ENCODE measurements at places on chromosomes 11 and 22.

GRCh38 chr11:114264381-114264780 is 31.8 kb upstream of the NNMT start:
- DNase-seq = no peak

GRCh38 chr11:40998920-40999319 is 460.5 kb downstream of the LRRC4C start:
- no peak for DNase-seq

GRCh38 chr22:17724241-17724640 is 50.0 kb downstream of the BID start:
- DNase-seq = no peak

DNA sequence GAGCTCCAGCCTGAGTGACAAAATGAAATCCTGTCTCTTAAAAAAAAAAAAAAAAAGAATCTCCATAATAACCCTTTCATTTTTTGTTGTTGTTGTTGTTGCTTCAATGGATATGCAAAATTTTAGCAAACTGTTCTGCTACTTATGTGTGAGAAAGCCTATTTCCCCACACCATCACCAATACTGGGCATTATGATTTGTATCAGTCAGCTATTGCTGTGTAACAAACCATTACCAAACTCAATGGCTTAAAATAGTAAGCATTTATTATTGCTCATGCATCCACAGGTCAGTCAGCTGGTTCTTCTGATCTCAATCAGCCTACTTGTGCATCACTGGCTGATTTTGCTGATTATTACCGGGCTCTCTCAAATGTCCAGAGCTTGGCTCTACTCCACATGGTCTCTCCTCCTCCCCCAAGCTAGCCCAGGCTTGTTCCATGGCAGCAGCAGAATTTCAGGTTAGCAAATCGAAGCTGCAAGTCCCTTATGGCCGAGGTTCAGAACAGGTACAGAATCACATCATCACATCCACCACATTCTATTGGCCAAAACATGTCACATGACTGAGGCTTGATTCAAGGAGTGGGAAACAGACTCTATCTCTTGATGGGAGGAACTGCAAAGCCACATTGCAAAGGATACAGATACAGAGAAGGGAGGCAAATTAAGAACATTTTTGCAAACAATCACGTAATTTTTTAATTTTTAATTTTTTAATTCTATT is 135.1 kb downstream of the MN1 start:
- no peak for DNase-seq

DNA sequence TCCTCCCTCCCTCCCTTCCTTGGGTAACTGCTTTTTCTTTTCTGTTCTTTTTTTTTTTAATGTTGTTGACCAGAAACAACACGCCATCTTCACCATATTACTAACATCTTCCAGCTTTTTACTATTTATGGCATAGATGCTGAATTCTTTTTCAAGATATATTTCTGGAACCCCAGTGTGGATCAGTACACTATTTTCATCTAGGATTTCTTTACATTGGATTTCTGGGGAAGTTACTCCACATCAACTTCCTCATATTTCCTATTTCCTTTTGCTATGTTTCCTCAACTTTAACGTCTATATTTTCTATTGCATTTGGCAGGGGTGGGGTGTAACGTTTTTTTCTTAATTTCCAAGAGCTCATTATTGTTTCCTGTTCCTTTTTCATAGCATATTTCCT is 7.0 kb downstream of the PGM2L1 start:
- no peak for DNase-seq

DNA sequence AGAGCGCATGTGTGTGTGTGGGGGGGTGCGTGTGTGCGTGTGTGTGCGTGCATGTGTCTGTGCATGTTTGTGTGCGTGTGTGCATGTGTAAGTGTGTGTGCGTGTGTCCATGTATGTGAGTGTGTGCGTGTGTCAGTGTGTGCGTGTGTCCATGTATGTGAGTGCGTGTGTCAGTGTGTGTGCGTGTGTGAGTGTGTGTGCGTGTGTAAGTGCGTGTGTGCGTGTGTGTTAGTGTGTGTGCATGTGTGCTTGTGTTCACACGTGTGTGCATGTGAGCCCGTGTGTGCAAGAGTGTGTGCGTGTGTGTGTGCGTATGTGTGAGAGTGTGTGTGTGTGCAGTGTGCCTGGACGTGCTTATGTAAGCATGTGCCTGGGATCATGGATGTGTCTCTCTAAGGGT is 14.7 kb upstream of the APOL6 start:
- DNase-seq = no peak

DNA sequence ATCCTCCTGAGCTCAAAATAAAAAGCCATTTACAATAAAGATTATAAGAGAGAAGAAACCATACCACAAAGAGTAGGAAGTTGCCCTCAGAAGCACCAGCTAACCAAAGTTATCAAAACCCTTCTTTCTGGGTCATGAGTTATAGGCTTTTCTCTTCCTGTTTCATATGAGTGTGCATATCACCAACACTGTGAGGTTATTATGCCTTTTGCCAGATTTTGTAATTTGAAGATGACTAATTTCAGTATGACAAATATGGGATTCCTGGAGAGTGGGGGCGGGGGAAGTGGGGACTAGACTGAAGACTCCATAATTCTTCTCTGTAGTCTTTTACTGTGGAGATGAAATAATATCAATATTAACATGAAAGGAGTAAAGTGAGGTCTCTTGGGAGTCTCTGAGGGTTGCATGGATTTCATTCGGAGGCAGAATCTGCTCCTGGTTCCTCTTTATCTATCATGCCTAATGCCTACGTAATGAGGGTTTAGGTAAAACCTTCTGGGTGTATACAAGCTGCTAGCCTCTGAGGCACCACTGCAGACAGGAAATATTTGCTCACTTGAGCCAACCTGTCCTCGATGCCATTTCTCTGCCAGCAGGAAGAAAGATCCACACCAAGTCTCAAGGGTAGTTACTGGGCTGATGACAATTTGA is 2.1 kb downstream of the LPXN start:
- no peak for DNase-seq

GRCh38 chr11:61973476-61974162 is 6.2 kb upstream of the FTH1 start:
- DNase-seq = no peak

DNA sequence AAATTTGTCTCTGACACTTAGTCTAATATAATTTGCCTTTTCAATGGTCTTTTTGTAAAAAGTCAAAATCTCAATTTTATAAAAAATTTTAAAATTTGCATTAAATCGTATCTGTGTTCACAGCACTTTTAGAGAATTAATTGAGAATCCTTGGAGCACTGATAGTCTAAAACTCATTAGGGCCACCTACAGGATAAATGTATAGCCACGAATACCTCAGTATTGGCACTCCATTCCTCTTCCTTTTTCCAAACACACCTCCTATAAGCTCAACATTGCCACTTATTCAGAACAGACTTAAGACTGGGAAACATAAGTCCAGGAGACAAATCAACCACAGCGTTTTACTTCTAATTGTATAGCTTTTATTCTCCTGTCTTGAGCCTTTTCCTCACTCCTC is 776.0 kb upstream of the ARHGAP42 start:
- DNase-seq = no peak

- DNase-seq = no peak
These were observed 32.2 kb downstream of the TSPAN18 start for GRCh38 chr11:44758983-44759382.

DNA sequence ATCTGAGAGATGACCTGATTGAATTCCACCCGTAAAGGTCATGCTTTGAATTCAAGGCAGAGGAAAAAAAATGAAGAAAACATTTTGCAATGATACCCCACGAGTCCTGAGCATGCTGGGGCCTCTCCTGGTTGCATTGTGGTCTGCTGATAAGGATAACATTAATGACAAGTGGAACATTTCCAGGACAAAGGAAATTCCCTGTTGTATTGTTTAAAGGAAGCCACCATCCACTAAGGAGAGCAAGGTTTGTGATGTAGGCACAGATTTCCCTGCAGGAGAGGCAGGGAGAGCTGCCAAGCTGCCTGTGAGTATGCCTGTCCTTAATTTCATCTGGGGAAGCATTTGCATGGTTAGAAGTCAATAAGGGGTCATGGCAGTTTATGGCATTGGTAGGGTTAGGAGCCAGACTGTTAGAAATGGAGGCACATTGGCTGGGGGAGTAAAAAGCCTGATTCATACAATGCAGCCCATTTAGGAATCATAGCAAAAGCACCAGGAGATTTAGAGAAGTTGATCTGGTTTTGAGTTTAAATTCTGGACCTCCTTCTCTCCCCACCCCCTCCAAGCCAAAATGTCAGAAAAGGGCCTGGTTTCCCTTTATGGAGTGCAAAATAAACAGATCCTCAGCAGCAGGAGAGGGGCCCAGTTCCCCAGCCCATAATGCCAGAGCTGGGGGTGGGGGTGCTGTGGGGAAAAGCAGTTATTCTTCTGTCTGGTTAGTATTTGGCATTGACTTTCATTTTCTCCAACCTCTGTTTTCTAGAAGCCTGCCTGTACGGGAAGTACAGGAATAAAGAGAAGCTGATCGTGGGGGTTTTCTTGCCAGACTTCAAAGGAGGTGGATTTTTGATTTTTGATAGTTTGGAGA is 22.1 kb downstream of the FLI1 start:
- DNase-seq = no peak

GRCh38 chr11:15726221-15726746 is 611.6 kb downstream of the INSC start:
- no peak for DNase-seq

- no peak for DNase-seq
These were observed 2.9 kb downstream of the SC5D start for GRCh38 chr11:121295246-121296029.

- no peak for DNase-seq
These were observed 11.2 kb upstream of the SF1 start for GRCh38 chr11:64789331-64790204.

DNA sequence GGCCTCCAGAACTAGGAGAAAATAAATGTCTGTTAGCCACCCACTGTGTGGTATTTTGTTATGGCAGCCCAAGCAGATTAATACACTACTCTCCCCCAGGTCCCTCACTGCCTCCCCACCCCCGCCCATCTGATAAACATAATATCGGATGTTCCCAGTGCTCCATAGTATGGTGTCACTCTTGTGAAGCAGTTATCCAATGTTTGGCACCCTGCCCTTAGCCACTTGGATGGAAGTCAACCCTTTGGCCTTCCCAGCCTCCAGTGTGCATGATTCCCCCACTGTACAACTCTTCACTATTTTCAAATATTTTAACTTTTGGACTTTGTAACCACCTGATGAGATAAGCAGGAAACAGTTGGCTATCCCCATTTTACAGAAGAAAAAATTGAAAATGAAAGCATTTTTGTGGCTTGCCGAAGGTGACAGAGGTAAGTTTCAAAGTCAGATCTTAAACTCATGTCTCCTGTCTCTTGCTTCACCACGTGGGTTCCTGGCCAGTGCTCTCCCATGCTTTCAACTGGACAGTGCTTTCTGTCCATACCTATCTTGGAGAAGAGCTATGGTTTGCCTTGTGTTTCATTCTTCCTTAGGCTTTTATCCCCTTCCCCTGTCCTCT is 53.2 kb downstream of the ALX4 start:
- no peak for DNase-seq

DNA sequence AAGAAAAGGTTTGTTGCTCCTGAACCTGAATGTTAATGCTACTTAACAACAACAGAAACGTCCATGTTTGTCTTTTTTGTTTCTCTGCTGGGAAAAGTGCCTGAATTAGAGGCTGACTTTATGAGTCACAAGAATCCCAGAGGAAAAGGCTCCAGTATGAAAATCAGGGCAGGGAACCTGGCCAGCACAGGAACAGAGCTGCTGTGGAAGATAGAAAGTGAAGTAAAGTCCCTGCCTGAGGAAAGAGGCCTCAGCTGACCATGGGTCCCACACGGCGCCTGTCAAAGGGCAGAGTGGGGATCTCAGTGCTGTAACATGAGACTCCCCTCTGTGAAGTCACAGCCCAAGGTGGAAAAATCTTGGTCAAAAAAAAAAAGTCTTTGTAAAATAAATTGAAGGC is 632.3 kb upstream of the CCDC90B start:
- no peak for DNase-seq

Measured in erythroblast (primary cell).